Stimulated activated CD4-positive, alpha-beta T cell treated with anti-CD3 and anti-CD28 coated beads, Interleukin-15, amount 100 ng/mL, for 24 hours (primary cell): ENCODE measurements at places on chromosomes 3 and 15.

DNA sequence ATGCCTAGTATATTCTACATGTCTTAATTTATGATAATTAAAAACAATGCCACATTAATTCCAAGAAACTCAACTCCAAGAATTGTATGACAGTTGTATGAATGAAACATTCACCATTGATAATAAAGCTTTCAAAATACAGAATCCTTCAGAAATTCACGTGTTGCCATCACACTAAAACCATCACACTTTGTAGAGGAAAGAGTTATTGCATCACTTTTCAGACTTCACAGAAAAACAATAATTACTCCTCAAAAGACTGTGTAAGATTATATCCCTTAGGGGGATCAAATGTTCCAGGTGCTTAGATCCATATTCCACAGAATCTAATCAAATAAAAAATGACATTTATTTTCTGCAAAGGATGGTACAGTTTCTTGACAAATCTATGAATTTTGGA lies 85.0 kb downstream of the OSBPL10 start:
- DNase-seq = no peak

DNA sequence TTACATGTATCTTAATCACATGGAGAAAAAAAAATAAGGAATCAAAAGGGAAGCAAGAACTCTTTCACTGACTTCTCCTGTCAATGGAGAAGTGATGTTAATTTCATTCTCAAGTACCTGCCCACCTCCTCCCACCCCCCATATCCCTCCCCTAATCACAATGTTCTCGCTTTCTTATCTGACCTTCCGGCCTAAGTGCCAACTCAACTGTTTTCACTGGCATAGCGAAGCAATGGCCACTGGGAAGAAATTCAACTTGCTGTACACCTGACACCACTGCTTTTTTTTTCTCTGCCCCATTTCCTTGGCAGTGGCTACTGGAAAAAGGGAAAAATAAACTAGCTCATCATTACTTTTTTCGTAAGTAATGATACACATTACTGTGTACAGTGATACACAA lies 3.8 kb downstream of the SGO1 start:
- no peak for DNase-seq

DNA sequence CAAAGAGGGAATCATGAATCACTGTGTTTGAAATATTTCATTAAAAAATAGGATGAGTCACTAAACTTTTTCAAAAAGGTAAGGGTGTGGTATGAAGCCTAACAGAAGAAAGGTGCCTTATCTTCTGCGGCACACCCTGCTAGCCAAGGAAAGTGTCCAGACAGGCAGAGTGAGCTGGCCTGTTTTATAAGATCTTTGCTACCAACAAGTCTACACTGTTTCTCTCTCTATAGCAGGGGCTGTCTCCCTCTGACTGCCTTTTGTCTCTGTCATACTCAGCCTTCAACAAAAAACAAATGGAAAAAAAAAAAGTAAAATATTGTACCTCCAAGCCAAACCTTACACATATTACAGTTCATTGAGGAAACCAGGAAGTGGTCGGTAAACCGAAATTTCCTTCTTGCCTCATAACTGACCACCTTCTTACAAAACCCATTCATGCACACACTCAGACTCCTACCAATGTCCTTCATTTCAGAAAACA lies 9.1 kb downstream of the ZDHHC3 start:
- DNase-seq = no peak

- no peak for DNase-seq
Measured at GRCh38 chr15:33396475-33396874, 85.7 kb downstream of the RYR3 start.

- DNase-seq = no peak
Measured at GRCh38 chr3:122969585-122970469, 57.7 kb downstream of the SEMA5B start.

DNA sequence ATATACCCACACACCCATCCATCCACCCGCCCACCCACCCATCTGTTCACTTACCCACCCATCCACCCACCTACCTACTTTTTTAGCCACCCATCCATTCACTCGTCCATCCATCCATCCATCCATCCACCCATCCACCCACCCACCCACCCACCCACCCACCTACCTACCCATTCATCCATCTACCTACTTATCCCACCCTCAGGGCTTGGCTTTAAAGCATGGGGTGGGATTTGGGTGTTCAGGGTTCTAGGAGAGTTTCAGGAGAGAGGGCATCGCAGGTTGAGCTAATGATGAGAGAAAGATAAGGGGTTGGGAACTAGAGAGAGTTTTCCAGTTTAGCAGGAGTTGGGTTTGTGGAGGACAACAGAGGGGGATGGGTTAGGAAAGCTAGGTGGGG lies 9.7 kb downstream of the FBLN2 start:
- no peak for DNase-seq

DNA sequence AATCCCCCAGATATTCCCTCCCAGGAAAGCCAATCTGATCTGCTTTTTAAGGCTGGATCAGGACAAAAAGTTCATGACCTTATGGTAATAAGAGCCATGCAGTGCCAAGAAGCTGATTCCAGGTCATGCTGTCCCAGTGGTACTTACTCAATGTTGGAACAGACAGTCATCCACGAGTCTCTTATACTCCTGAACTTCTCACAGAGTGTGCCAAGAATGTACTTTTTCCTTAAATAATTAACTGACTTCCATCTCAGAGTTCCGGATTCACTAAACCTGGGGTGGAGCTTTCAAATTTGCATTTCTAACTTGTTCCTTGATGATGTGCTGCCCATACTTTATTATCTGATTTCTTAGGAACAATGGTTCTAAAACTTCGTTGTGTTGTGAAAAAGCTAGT lies 3.4 kb upstream of the P3H2 start:
- DNase-seq = no peak

- no peak for DNase-seq
Measured at GRCh38 chr3:14976317-14976716, 28.9 kb downstream of the NR2C2 start.

DNA sequence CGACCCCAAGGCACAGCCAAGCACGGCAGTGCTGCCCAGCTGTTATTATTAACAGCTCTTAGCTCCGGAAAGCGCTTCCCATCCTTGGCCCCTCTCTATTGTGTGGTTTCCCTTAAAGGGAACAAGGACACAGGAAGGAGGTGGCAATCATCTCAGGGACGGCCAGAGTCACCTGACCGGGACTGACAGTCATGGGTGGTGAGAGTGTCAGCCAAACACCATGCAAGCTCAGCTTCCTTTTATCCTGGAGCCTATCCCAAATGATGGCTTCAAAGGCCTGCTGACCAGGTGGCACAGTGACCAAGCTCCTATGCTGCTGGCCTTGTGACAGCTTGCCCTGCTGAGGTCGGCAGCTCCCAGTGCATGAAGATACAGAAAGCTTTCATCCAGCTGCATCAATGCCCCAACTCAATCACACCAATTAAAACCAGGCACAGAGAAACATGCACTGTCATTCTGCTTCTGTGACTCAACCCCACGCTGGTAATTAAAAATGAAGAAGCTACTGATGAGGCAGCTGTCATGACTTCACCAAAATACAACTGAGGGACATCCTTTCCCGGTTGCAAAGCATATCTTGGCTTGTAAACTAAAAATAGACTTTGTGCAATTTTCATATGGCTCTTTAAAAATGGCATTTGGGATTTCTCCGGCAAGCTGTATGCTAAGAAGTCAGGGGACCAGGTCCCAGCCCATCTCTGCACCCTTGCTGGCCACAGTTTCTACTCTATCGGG lies 34.0 kb downstream of the PCSK6 start:
- no peak for DNase-seq

GRCh38 chr3:106124818-106125217 lies 256.0 kb upstream of the CBLB start:
- no peak for DNase-seq
